ENCODE measurements at places on chromosomes 16 and 17.

- no peak for DNase-seq
These were observed 12.0 kb upstream of the CRK start for GRCh38 chr17:1467898-1468492.

GRCh38 chr17:10120109-10120485 lies 78.3 kb downstream of the GAS7 start:
- no peak for DNase-seq

DNA sequence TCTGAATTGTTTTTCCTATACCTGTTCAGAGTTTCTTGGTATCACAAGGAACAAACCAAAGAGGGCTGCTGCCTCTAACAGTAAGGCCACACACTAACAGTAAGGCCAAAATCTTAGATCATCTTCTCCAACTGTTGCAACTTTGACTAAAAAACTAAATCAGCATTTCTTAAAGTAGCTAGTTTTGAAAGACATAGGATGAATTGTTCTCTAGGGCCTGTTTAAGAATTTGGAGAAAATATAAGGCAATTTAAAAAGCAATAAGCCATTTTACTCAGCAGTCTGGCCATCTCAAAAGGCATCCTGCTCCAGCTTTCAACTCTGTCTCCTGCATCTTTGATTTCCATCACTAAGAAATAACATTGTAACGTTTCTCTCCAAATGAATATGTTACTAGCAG lies 105.0 kb upstream of the MON1B start:
- no peak for DNase-seq

- no peak for DNase-seq
These were observed 27.7 kb upstream of the CLEC18B start for GRCh38 chr16:74448990-74449389.

- no peak for DNase-seq
These were observed 2.5 kb downstream of the PIK3R5 start for GRCh38 chr17:8963014-8963413.

DNA sequence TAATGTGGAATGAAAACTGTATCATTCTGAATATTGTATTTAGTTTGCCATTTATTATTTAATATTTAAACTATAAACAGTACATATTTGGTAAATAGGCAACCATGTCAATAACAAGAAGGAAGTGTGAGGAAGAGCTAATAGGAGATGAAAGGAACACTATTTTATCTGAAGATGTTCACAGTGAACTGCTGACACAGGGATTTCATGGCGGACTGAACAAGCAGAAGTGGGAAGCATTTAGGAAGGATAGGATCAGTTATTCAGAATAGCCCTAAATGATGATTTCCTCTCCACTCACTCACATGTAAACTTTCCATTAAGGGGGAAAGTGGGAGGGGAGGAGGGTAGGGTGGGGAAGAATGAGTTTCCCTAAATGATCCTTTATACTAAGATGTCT lies 682.4 kb downstream of the TOX3 start:
- DNase-seq = no peak

GRCh38 chr16:57781741-57782606 lies 20.3 kb downstream of the KIFC3 start:
- DNase-seq = no peak
